CD4-positive, alpha-beta T cell treated with Interferon alpha-2 for 1 hour (primary cell): ENCODE measurements at places on chromosomes 3 and 15.

DNA sequence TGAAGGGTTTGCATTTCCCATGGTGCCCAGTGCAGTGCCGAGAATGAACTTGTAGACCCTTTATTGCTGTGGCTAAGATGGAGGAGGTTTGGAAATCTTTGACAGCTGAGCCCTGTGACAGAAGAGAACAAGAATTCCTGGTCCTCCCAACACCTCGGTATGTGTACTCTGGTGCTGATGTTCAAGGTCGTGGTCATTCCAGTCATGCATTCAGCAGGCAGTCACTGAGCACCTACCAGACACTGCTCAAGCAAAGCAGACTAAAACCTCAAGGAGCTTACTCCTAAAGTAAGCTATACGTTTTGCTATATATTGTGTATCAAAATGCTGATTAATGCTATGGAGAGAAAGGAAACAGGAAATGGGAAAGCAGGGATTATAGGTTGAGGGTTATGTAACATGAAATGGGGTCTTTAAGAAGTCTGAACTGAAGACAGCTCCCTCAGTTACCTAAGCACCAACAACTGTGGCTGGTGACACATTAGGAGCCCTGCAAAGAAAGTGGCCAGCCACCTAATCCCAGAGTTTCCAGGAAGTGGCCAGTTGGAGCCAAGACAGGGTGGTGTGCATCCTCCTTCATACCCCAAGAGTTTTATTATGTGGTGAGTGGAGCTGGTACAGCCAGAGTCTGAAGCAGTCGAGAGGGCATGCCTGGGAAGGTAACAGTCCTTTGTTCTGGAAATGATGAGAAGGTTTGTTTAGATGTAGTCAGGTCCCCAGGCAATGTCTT is 65.0 kb downstream of the CCNL1 start:
- no peak for DNase-seq

- DNase-seq: no peak
Observed at GRCh38 chr15:25700916-25701315, 162.2 kb downstream of the ATP10A start.

DNA sequence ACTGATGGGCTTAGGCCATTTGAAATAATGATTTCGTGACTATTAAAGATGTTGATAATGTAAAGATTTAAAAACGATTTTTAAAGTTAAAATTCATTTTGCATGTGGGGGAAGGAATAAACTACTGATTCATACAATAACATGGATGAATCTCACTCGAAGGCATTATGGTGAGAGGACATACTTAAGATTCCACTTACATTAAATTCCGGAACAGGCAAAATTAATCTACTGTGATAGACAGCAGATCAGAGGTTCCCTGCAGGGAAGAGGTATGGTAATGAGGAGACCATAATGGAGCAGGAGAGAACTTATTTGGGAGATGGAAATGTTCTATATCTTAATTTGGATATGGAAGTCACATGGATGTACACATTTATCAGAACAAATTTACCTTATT is 28.4 kb upstream of the RAB6B start:
- no peak for DNase-seq

GRCh38 chr3:110181226-110181625 is 843.9 kb upstream of the DPPA4 start:
- no peak for DNase-seq

- DNase-seq: no peak
Observed at GRCh38 chr3:123070510-123070909, 3.7 kb downstream of the PDIA5 start.

- DNase-seq: no peak
Observed at GRCh38 chr15:70974004-70974832, 81.6 kb downstream of the LRRC49 start.

GRCh38 chr15:66737243-66738010 is 35.4 kb downstream of the SMAD6 start:
- DNase-seq: no peak

- DNase-seq: no peak
Observed at GRCh38 chr15:50751394-50751793, 14.1 kb downstream of the SPPL2A start.

- no peak for DNase-seq
Observed at GRCh38 chr15:43258781-43259180, 7.9 kb downstream of the TGM5 start.

DNA sequence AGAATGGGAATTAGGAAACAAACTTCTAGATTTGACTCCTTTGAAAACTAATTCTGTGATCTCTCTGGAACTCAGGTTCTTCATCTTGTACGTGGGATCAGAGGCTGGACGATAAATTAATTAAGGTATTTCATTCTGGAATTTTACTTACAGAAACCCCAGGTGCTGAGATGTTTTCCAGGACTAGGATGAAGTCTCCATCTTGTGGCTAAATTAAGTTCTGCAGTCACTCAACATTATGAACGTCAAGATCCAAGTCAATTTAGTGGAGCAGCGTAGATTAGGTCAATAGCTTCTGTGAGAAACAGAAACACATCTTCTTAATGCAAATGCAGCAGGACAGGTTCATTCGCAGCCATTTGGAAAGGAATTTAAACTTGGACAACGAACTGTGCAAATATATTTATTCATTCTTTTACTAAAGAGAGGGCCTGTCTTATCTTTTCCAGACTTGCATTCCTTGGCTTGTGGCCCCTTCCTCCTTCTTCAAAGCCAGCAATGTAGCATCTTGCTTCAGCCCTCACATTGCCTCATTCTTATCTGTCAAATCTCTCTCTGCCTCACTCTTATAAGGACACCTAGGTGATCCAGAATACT is 26.7 kb upstream of the TMC3 start:
- DNase-seq: no peak

DNA sequence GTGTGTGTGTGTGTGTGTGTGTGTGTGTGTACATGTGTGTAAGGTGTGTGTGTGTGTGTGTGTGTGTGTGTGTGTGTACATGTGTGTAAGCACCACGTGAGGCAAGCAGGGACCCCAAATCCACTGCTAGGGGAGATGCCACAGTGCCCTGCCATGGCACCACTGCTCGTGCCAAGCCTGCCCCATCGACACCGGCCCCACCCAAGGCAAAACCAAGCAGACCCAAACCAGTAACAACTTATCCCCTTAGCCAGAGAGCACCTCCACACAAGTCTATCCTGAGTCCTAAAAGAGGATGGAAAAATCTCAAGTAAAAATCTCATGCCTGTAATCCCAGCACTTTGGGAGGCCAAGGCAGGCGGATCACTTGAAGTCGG is 45.1 kb downstream of the BDH1 start:
- DNase-seq: no peak

DNA sequence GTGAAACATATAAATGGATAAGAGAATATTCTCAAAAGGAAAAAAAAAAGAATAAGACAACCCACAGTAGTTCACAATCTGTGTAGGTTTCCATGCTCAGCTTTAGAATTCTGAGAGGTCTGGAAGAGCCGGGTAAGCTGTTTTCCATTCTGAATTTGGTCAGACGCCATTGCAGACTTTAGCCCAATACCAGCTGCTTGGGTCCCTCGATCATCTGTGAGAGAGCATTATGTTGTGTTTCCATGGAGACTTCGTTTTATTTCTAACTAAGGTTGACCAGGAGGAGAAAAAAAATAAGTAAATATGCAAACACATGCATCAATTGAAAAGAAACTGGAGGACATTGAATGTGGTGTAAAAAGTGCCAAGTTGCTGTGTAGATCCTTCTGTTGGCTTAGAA is 25.5 kb downstream of the KCNAB1 start:
- no peak for DNase-seq

DNA sequence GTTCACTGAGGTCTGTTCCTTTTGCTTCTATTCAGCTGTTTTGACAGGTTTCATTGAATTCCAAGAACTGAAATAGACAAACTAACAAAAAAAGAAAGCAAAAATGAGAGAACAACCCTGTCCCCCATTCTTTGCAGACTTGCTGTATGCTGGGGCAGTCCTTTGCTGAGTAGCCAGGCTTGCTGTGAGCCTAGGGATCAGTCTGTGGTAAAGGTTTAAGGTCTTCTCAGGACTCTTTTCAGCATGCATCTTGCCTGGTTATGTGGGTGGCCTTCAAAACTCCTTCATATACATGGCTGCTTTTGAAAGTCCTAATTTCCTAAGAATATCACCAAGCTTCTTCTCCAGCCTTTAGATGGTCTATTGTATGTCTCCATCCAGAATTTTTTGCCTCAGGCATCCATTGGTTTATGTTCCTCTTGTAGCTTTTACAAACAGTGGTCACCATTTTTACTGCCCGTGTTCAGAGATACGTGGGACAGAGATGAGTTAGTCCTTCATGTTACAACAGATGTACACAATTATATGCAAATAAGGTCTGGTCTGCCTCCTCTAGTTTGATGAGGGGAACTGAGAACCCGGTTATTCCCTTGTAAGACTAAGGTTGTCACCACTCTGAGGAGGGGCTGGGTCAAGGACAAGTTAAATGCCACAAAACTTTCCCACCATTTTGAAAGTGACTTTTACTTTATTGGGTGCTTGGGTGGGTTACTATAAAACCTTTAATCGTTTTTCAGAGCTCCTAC is 41.4 kb downstream of the SACM1L start:
- DNase-seq: no peak

DNA sequence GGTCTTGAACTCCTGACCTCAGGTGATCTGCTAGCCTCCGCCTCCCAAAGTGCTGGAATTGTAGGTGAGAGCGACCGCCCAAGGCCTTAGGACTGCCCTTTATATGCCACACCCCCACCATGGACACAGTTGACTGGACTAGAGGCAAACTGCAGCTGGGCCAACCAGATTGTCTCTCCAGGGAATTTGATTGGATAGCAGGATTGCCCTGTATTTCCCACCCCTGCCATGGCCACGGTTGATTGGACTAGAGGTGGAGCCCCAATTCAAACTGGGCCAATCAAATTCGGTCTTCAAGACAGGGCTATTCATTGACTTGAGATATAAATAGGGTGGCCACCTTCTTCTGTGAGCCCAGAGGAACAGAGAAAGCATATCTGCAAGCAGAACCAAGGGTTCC is 6.9 kb upstream of the CLPX start:
- no peak for DNase-seq

GRCh38 chr3:24385012-24385615 is 109.5 kb downstream of the THRB start:
- no peak for DNase-seq

GRCh38 chr15:41104234-41104633 is 11.8 kb downstream of the INO80 start:
- no peak for DNase-seq

DNA sequence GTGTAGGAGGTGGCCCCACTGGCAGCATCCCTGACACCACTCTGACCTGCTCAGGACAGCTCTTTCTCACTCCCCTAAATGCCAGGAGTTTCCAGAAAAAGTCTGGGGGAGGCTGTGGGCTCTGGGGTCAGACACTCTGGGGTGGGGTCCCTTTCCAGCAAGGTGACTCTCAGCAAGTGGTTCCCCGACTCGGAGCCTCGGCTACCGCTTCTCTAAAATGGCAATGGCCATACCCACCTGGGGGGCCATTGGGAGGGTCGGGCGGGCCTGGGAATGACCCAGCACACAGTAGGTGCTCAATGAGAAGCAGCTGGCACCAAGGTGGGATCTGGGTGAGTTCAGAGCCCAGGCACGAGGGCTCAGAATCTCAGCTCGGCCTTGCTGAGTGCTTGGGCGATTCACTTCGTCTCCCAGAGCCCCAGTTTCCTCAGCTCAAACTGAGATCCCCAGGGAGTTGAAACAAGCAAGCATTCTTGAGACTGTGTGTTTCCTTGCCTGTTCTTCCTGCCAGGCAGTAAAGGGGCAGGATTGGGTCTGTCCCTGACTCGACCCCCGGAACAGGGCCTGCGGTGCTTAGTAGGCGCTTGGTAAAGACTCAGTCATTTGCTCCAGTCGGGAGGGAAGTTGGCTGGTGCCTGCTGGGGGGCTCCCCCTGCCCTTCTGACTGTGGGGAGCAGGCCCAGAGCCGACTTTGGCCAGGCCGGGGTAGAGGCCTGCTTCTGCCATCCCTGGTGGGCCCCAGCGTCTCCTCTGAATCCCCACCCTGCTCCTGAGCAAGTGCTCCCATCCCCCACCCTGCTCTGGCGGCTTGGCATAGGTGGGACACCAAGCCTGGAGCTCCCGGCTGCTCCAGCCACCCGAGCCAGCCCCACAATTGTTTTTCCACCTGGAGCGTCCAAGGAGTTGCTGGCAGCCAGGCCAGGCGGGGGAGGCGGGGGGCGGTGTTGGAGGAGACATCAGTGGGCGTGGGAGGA is 32.9 kb upstream of the FBLN2 start:
- DNase-seq: no peak

DNA sequence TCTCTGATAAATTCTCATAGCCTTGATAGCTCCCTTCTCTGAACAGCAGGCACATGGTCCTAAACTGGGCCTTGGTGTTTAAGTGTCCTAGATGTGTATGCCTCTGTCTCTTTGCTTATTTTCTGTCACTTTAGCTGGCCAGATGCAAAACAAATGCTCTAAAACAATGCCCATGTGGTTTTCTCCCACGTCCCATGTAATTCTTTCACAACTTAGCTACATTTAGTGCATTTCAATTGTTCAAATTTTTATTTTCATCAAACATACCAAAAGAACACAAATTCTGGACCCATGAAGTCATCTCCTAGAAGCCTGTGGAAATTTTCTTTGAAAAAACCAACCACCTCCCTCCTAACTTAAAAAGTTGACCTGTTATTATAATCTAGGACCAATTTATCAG is 491.3 kb upstream of the AGTR1 start:
- DNase-seq: no peak

DNA sequence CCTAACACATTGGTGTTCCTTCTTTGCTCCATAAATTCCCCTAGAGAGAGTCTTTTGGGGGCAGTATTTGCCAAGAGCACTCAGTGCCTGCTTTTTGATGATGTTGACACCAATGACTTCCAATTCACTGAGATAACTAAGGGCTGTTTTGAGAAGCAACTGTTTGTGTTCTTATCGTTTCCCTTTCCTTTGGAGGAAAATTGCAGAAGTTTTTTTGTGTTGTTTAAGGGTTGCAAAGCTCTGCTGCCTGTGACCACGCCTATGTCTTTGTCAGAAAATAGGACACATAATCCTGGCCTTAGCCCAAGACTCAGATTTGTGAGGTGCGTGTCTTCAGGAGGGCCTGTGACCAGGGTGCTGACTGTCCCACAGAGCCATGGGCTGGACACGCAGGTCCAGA is 99.6 kb downstream of the FAM43A start:
- DNase-seq: no peak

GRCh38 chr3:184320104-184320445 is 5.7 kb downstream of the EIF4G1 start:
- DNase-seq: peak; percentile 61
